Brain (organoid and tissue), 16 donors: ENCODE measurements at places on chromosomes 4 and X.

DNA sequence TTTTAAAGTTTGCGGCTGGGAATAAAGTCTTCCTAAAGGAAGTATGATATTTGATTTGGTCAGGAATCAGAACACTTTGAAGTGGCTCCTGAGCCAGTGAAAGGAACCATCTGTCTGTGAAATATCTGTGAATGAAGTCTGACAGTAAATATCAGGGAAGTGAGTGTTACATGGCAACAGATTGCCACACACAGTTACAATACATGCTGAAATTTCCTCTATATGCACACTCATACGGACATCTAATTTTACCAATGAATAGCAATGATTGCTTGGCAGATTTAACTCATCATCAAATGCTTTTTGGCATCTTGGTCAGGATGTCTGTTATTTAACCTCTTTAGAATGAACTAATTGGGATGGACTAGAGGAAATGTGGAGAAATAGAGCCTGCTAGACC, 1023.8 kb downstream of the FAT4 start:
- no peak for DNase-seq

- DNase-seq: no peak
These were observed 239.9 kb downstream of the MAML3 start for GRCh38 chr4:139913995-139914598.

- no peak for DNase-seq
These were observed 1831.8 kb downstream of the PCDH7 start for GRCh38 chr4:32551943-32552342.

GRCh38 chr4:168199260-168199957, 107.1 kb downstream of the ANXA10 start:
- DNase-seq: no peak

- DNase-seq: no peak
These were observed 7.5 kb upstream of the CXCL6 start for GRCh38 chr4:73828956-73829355.

- DNase-seq: no peak
These were observed 595.9 kb downstream of the CENPC start for GRCh38 chr4:66949419-66949818.

DNA sequence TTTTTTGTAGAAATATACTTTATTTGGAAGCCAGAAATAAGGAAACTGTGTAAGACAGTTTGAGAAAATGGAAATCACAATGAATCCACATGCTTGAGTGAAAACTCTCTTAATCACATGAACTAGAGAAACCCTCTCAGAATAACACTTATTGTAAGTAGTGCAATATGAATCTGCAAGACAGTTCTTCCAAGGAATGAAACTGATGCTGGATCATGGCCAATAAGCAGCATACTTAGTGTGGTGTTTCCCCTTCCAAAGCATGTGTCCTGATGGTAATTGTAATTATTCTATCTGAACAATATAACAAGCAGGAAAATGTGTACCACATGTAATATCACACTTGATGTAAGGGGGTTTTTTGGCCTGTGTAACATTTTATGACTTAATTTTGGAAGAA, 1870.5 kb upstream of the TENM3 start:
- DNase-seq: peak; percentile 61
